ENCODE measurements at places on chromosomes 5 and 9. TPM values are rescaled to one million over a fixed set of nuclear protein-coding genes. Genes with fewer than 3 reads are reported as not detected.

GRCh38 chr5:91151947-91152346 lies 231.2 kb downstream of the ARRDC3 start:
- no peak for ATAC-seq

GRCh38 chr5:147015405-147015804 lies 136.8 kb upstream of the PPP2R2B start:
- no peak for ATAC-seq

DNA sequence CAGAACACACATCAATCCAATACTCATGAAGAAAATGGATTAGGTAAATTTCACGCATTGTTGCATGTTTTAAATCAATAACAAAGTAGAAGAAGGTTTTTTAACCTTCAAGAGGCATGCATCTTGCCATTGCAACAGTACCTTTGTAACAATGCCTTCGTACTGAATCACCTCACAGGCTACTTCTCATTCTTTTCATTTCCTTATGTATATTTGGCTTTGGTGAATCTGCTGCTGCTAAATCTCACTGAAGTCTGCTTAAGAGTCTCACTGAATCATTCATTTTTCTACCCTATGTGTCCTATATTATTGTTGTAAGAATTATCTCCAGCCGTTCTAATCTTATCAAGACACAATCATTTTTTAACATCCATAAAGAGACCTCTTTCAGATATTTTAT lies 152.5 kb downstream of the CDH10 start:
- ATAC-seq: no peak

DNA sequence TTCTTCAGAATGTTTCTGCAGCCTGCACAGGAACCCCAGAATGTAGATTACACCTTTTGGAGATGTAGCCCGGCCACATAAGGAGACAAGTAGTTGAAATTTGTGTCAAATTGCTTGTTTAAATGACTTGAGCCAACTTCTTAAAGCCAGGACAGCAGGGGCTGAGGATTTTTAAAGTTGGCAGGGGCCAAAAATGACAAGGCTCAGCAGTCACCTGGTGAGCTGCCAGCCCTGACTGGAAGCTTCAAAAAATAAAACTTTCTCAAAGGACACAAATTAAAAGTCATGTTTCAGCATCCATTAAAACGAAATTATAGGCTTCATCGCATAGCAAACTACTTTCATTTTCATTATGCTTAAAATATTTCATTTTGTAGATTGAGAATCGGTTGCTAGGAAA lies 340.3 kb upstream of the WWC1 start:
- ATAC-seq: no peak

DNA sequence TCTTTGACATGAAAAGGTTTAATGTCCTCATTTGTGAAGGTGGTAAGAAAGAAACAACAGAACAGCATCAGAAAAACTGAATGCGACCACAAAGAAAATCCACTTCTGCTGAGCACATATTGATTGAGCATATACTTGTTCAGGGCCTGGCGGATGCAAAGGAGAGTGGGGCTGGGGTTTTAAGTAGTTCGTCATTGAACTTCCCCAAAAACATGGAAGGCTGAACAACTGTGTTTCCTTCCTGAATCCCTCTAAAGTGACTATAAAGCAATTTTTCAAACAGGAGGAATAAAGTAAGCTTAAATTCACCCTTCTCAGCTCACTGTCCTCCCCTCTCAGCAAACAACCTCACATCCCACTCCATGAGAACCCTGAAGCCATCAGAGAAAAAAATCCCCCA lies 262.9 kb downstream of the AGTPBP1 start:
- no peak for ATAC-seq

GRCh38 chr5:61878471-61878870 lies 427.5 kb upstream of the KIF2A start:
- no peak for ATAC-seq

GRCh38 chr9:98702340-98702739 lies 6.4 kb downstream of the GABBR2 start:
- ATAC-seq: no peak

CDX1 gene
- total RNA-seq: not detected

GPR150 gene
- 0.61 TPM for total RNA-seq

WWC1 gene
- 1.3 TPM for total RNA-seq
